ENCODE measurements at places on chromosomes 3 and 15. TPM values are rescaled to one million over a fixed set of nuclear protein-coding genes. Genes with fewer than 3 reads are reported as not detected.
A peak's percentile ranks its signal among the peaks of the same experiment; 100 is the strongest.

The ALDH1A3 gene
- not detected for total RNA-seq

GRCh38 chr3:9761919-9762318, 7.8 kb downstream of the CAMK1 start:
- H3K4me3 ChIP-seq: no peak overlapping the region
- no peak overlapping the region for H3K27ac ChIP-seq
- H3K27me3 ChIP-seq: no peaks in the 10 kb centered on the region
- H3K4me1 ChIP-seq: peaks cover 18% of the 10 kb centered on the region
- peaks cover 16% of the 10 kb centered on the region for H3K36me3 ChIP-seq

The PARP6 gene
- 48.5 TPM for total RNA-seq

GRCh38 chr15:70429056-70429722, 331.5 kb upstream of the TLE3 start:
- no peaks in the 10 kb centered on the region for H3K36me3 ChIP-seq
- H3K27me3 ChIP-seq: peaks cover 29% of the 10 kb centered on the region
- peak; percentile 34 for DNase-seq
- H3K27ac ChIP-seq: no peak overlapping the region
- no peak overlapping the region for H3K4me3 ChIP-seq

The COL6A6 gene
- not detected for total RNA-seq

- DNase-seq: no peak
- no peak overlapping the region for H3K27ac ChIP-seq
- H3K27me3 ChIP-seq: no peaks in the 10 kb centered on the region
Measured at GRCh38 chr3:175646865-175647264, 787.7 kb downstream of the NAALADL2 start.

- no peak overlapping the region for H3K4me3 ChIP-seq
- H3K27ac ChIP-seq: no peak overlapping the region
- no peaks in the 10 kb centered on the region for H3K27me3 ChIP-seq
- no peaks in the 10 kb centered on the region for H3K4me1 ChIP-seq
- peaks cover 26% of the 10 kb centered on the region for H3K36me3 ChIP-seq
Measured at GRCh38 chr15:40985541-40986330, 32.5 kb downstream of the CHAC1 start.

GRCh38 chr3:109118584-109118983, 650 bp upstream of the MORC1 start:
- peaks cover 7% of the 10 kb centered on the region for H3K27me3 ChIP-seq
- no peak overlapping the region for H3K4me3 ChIP-seq
- DNase-seq: no peak
- no peak overlapping the region for H3K27ac ChIP-seq

The GRAMD2A gene
- total RNA-seq: not detected

The STX19 gene
- total RNA-seq: not detected

The GOLGA8T gene
- 1.7 TPM for total RNA-seq

The TIMP4 gene
- total RNA-seq: not detected

GRCh38 chr3:53167418-53168174, 6.6 kb downstream of the PRKCD start:
- no peak for DNase-seq
- H3K27ac ChIP-seq: peak overlapping the region; percentile 52
- H3K27me3 ChIP-seq: no peaks in the 10 kb centered on the region
- H3K36me3 ChIP-seq: no peaks in the 10 kb centered on the region
- peaks cover 68% of the 10 kb centered on the region for H3K4me1 ChIP-seq
- peak overlapping the region; percentile 57 for H3K4me3 ChIP-seq

DNA sequence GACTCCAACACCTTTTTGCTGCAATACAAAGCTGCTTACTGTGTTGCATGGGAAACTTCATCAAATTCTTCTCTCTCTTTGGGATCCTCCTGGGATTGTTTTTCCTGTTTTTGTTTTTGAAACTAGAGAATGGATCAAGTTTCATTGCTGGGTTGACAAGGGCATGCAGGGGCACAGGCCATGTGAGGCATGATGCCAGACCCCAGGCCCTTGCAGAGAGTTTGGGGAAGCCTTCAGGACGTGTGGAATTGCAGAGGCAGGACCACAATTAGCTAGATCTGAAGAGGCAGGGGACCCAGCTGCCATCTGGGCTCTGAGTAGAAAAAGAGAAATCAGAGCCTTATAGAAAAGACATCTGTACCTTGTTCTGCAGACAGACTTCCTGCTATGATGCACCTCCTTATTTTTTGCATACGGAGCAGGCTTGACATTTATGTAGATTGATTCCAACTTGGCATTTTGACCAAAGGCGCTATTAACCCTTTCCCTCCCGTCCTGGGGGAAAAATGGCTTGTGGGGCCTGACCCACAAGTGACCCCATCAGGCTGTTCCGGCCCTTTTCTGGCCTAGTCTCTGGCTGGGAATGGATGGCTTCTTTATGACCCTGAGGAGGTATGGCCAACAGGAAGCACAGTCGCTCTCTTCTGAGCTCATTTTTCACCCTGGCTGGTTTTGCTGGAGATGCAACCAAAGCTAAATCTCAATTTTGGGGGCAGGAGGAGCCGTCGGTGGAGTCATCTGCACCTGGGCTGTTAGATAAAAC, 44.3 kb upstream of the CHRNB4 start:
- H3K4me3 ChIP-seq: no peak overlapping the region
- no peaks in the 10 kb centered on the region for H3K36me3 ChIP-seq
- H3K4me1 ChIP-seq: no peaks in the 10 kb centered on the region
- H3K27me3 ChIP-seq: peaks cover 6% of the 10 kb centered on the region
- H3K27ac ChIP-seq: no peak overlapping the region

DNA sequence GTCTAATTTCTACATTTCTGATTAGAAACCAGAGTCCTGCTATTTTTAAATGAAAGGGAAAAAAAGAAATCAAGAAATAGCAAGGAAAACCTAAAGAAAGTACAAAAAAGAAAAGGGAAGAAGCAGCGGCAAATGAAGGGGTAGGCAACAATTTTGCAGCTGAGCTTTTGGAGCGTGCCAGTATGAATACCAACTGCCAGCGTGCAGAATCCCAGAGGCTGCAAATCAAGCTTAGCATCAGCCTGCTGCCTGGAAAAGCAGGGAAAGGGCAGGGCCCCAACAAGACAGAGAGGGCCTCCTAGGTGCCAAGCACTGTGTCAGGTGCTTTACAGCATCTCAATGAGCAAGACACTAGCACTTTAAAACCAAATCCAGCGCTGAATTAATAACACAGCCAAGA, 176.8 kb downstream of the STT3B start:
- peaks cover 11% of the 10 kb centered on the region for H3K27me3 ChIP-seq
- no peak for DNase-seq
- peaks cover 11% of the 10 kb centered on the region for H3K4me1 ChIP-seq
- no peak overlapping the region for H3K4me3 ChIP-seq

DNA sequence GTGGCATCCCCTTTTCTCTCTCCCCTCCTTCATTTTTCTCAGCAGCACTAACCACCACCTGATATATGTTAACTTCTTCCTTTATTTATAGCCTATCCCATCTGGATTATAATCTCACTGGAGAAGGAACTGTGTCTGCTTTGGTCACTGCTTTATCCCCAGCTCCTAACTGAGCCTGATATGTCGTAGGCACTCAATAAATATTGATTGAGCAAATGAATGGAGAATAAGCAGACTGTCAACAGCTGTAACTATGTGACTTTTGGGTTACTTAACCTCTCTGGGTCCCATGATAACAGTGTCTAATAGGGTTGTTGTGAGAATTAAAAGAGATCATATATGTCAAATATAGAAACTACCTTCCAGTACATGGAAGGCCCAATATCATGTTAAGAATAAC, 127.9 kb downstream of the MECOM start:
- DNase-seq: no peak
- H3K27me3 ChIP-seq: peaks cover 14% of the 10 kb centered on the region
- no peaks in the 10 kb centered on the region for H3K4me1 ChIP-seq
- no peak overlapping the region for H3K4me3 ChIP-seq
- no peaks in the 10 kb centered on the region for H3K36me3 ChIP-seq

GRCh38 chr3:134033315-134033996, 3.7 kb upstream of the SLCO2A1 start:
- H3K4me1 ChIP-seq: no peaks in the 10 kb centered on the region
- no peaks in the 10 kb centered on the region for H3K36me3 ChIP-seq
- peaks cover 18% of the 10 kb centered on the region for H3K27me3 ChIP-seq
- H3K27ac ChIP-seq: no peak overlapping the region
- DNase-seq: peak; percentile 56
- no peak overlapping the region for H3K4me3 ChIP-seq

GRCh38 chr3:152160350-152161011, 108.2 kb upstream of the MBNL1 start:
- no peak for DNase-seq
- peaks cover 7% of the 10 kb centered on the region for H3K27me3 ChIP-seq
- H3K4me1 ChIP-seq: no peaks in the 10 kb centered on the region

DNA sequence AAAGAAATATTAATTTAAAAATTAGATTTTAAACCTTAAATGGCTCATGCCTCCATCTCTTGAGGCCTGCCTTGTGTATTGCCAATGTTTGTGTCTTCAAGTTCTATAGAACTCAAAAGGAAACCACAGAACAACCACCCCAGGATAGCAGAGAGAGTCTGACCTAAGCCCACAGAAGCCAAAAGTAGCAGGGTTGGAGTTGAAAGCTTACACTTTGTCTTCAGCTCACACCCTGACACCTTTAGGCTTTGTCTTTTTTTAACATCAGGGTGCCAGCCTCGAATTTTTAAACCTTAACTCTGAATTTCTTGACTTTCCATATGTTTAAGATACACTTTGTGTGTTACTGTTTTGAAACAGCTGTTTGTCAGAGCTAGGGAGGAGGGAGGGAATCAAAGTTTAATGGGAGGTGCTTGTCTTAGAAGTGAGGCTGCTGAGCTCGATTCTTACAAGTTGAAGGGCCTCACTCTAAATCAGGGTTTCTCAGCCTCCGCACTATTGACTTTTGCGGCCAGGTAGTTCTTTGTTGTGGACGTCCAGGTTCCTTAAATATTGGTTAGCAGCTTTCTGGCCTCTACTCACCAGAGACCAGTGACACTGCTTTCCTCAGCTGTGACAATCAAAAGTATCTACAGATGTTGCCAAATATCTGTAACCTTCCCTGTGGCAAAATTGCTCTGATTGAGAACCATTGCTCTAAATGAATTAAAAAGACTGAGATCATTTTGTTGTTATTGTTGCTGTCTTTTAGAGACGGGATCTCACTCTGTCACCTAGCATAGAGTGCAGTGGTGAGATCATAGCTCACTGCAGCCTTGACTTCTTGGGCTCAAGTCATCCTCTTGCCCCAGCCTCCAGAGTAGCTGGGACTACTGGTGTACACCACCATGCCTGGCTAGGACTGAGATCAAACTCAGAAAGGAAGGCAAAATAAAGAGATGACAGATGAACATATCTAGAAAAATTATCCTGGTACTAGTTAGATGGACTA, 139.2 kb upstream of the EOMES start:
- H3K4me1 ChIP-seq: peaks cover 25% of the 10 kb centered on the region
- peak overlapping the region; percentile 45 for H3K4me3 ChIP-seq
- H3K27ac ChIP-seq: peak overlapping the region; percentile 5
- no peak for DNase-seq

DNA sequence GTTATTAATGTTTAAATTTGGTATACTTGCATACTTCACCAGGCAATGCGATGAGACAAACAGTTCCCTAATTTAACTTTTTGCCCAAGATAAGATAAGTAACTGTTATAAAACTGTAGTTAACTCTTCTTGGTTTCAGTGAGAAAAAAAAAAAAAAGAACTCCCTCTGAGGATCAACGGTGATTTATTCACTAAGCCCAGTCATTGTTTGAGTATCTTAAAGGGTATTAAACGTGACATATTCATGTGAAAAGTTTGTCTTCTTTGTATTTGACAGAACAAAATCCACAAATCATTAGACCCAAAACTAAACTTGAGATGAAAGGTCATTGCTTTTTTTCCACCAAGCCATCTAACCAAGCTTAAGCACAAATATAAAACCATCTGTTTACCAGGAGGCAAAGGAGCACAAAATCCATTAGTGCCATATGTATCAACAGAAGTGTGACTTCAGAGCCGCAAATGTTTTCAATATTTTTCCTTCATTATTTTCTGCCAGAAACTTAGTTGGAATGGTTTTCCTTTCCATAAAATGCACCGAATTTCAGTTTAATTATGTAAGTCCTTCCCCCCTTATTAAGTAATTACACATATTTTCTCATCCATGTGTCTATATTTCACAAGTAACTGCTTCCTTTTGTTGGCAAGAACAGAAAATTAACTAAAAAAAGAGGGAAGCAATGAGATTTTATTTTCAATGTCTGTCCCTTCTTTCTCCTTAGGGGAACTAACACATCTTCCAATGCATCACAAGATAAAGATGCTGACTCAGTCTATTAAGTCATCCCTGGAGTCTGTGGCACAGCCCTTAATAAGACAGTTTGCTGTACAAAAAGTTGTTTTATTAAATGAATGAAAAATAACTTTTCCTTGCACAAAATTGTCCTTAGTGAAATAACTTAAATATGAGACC, 92.2 kb upstream of the RAP2B start:
- no peaks in the 10 kb centered on the region for H3K27me3 ChIP-seq
- no peak overlapping the region for H3K4me3 ChIP-seq
- no peak overlapping the region for H3K27ac ChIP-seq
- H3K36me3 ChIP-seq: no peaks in the 10 kb centered on the region
- no peaks in the 10 kb centered on the region for H3K4me1 ChIP-seq

The CCDC39 gene
- total RNA-seq: not detected

The GOLGA6L4 gene
- 1.2 TPM for total RNA-seq

DNA sequence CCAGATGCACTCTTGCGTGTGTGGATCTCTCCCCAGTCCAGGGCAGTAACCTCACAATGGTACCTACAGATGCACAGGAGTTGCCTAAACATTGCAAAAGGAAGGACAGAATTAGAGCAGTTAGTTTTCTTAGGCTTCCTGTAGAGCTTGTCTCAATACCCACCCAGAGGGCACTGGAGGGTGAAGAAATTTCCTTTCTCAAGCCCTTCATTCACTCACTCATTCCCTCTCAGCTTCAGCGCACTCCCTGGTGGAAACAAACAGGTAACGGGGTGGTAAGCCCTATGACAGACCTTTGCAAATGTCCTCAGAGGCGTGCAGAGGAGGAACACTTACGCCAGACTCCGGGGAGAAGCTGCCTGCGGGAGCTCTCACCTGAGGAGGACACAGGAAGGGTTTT, 267.4 kb upstream of the HES1 start:
- no peak overlapping the region for H3K4me3 ChIP-seq
- peaks cover 13% of the 10 kb centered on the region for H3K27me3 ChIP-seq
- no peak overlapping the region for H3K27ac ChIP-seq
- H3K36me3 ChIP-seq: no peaks in the 10 kb centered on the region

The MGLL gene
- total RNA-seq: 3.2 TPM

DNA sequence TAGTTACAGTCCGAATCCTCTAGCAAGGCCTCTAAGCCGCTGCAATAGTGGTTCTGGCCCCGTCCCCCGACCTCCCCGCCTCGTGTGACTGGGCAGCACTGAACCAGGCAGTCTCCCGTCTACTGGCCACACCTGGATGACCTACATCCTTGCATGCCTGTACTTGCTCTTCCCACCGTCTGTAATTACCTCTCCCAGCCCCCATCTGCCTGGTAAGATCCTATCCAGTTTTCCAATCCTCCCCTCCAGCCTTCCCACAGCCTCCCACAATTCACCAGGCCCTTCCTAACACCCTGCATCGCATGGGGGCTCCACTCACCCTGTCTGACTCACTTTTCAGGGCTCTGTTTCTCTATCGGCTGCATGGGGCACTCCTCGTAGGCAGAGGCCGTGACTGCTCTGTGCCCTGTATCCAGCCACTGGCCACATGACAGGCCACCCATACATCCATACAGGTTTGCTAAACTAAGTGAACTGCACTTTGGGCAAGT, 32.8 kb downstream of the XXYLT1 start:
- H3K4me1 ChIP-seq: peaks cover 11% of the 10 kb centered on the region
- H3K27ac ChIP-seq: no peak overlapping the region
- DNase-seq: no peak
- H3K27me3 ChIP-seq: no peaks in the 10 kb centered on the region
- H3K4me3 ChIP-seq: no peak overlapping the region

The IFT80 gene
- total RNA-seq: 25.7 TPM

The WDR72 gene
- not detected for total RNA-seq
